CD4-positive, alpha-beta memory T cell (primary cell): ENCODE measurements at places on chromosomes 1 and 21.

- DNase-seq = no peak
These were observed 2.1 kb downstream of the PLD5 start for GRCh38 chr1:242522304-242522945.

GRCh38 chr1:1183221-1183747 lies 9.6 kb downstream of the TTLL10 start:
- no peak for DNase-seq

GRCh38 chr1:205630241-205630640 lies 1.6 kb downstream of the ELK4 start:
- DNase-seq = no peak

GRCh38 chr1:246860401-246860800 lies 71.3 kb downstream of the AHCTF1 start:
- no peak for DNase-seq

DNA sequence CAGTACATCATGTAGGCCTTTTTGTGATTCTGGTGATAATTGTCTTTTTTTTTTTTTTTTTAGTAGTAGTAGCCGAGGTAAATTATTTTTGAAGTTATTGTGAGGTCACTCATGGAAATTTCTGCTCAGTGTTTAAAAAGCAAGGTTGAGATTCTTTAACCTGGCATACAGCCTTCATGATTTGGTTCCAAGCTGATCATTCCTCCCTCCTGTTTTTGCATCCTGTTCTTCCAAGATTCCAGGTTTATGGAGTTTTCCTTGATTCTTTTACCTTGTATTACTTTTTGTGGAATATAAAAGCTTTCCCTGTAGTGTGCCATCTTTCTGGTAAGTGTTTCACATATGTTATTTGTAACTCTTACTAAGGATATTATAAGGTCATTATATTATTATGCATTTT lies 9.1 kb downstream of the ZFYVE9 start:
- DNase-seq = no peak

- DNase-seq = no peak
These were observed 11.2 kb upstream of the S100B start for GRCh38 chr21:46616050-46616449.

DNA sequence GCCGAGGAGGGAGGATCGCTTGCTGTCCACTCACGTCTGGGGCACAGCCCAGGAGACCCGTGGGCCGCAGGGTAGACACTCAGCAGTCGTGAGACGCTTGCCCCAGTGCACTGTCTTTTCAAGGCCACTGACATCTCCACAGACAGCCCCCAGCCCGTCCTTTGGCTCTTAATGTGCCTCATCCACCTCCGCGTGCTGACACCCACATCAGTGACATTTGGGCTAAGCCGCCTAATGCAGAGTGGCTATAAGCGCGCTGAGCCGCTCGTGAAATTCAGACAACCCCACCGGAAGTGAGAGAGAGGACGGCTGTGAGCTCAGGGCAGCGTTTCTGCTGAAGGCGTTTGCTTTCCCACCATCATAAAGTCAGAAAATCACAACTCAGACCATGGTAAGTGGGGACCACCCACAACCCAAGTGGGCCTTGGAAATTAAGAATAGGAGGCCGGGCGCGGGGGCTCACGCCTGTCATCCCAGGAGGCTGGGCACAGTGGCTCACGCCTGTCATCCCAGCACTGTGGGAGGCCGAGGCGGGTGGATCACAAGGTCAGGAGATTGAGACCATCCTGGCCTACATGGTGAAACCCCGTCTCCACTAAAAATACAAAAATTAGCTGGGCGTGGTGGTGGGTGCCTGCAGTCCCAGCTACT lies 8.4 kb downstream of the SLC35E2B start:
- DNase-seq = no peak
